ENCODE measurements at places on chromosomes 6 and 20. TPM values are rescaled to one million over a fixed set of nuclear protein-coding genes. Genes with fewer than 3 reads are reported as not detected.
A peak's percentile ranks its signal among the peaks of the same experiment; 100 is the strongest.

- H3K27me3 ChIP-seq = no peaks in the 10 kb centered on the region
- no peak overlapping the region for H3K27ac ChIP-seq
- no peaks in the 10 kb centered on the region for H3K4me1 ChIP-seq
- no peak overlapping the region for H3K4me3 ChIP-seq
- no peak for DNase-seq
Measured at GRCh38 chr6:124520514-124520913, 441.7 kb upstream of the RNF217 start.

DNA sequence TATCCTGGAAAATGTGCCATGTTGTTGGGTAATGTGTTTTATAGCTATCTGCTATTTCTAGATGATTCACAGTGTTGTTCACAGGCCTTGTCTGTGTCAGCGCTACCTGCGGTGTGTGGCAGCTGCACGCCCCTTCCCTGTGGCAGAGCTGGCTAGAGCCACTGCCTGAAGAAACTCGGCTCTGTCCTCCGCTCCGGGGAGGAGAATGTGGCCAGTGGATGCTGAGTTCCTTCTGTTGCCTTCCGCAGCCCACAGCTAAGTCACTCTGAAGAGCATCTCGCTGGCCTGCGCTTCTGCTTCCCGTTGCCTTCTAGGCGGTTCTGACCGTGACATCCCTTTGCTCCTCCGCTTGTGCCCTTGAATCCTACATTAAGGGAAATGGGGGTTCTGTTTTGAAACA lies 135.1 kb downstream of the PLG start:
- no peaks in the 10 kb centered on the region for H3K36me3 ChIP-seq
- H3K27ac ChIP-seq = no peak overlapping the region
- no peak overlapping the region for H3K4me3 ChIP-seq
- DNase-seq = peak; percentile 85
- no peaks in the 10 kb centered on the region for H3K27me3 ChIP-seq
- no peaks in the 10 kb centered on the region for H3K4me1 ChIP-seq

DNA sequence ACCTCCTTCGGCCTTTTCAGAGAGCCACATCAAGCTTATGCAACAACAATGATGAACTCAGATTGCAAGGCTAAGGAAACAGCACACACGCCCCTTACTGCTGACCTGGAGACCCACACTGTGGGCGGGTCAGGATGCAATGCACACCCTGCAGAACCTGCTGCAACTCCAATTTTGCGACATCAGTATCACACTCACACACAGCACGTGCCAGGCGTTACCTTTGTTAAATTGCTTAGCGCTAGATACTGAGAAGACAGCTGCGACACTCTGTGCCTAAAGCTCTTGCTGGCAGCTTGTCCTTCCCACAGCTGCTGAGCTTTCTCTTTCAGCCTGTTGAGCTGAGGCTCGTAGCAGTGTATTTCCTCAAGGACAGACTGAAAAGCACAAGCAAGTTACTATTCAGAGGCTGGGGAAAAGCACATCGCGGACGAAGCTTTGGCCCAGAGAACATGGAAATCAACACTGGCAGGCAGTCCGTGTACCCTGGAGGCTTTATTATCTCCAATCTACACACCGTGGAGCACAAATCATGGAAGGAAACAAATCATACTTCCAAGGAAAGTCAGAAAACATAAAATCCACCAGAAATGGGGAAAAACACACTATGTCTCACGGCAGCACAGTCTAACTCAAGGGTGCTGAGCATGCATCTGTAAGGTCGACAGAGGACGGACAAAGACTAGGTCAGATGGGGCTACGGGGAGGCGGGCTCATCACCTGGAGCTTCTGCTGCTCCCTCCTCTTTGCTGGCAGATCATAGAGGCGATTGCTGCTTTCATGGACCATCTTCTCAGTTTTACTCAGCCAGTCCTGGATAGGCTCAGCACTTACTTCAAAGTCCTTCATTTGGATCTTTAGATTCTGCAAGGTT lies 268.2 kb downstream of the SYNE1 start:
- H3K4me3 ChIP-seq = peak overlapping the region; percentile 2
- H3K4me1 ChIP-seq = peaks cover 10% of the 10 kb centered on the region
- H3K36me3 ChIP-seq = peaks cover 50% of the 10 kb centered on the region

- H3K4me3 ChIP-seq = no peak overlapping the region
- H3K27ac ChIP-seq = no peak overlapping the region
- no peaks in the 10 kb centered on the region for H3K4me1 ChIP-seq
- DNase-seq = no peak
Measured at GRCh38 chr20:51620432-51620831, 77.9 kb upstream of the NFATC2 start.

The OR2H2 gene
- total RNA-seq = not detected

DNA sequence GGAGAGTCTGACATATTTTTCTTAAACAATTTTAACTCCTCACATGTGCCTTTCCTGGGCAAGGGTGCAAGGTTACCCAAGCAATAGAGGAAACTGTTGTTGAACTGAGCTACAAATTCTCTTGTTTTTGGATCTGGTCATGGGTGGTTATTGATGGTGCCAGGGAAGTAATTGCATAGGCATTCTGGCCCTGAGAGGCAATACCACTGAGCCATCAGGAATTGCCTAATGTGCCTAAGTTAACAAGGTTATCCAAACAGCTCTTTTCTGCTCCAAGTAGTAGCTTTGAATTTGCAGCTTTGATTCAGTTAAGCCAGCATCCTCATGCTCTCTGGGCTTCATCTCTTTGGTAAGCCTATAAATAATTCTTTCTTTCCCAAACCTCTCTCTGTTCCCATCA lies 266.0 kb upstream of the BTBD3 start:
- H3K27me3 ChIP-seq = no peaks in the 10 kb centered on the region
- H3K36me3 ChIP-seq = no peaks in the 10 kb centered on the region
- DNase-seq = no peak
- H3K4me3 ChIP-seq = no peak overlapping the region
- no peak overlapping the region for H3K27ac ChIP-seq

The C6orf52 gene
- 1.2 TPM for total RNA-seq

GRCh38 chr6:44842616-44843015 lies 455.1 kb downstream of the CDC5L start:
- no peaks in the 10 kb centered on the region for H3K4me1 ChIP-seq
- no peak overlapping the region for H3K4me3 ChIP-seq
- no peaks in the 10 kb centered on the region for H3K36me3 ChIP-seq
- DNase-seq = no peak
- H3K27me3 ChIP-seq = no peaks in the 10 kb centered on the region

DNA sequence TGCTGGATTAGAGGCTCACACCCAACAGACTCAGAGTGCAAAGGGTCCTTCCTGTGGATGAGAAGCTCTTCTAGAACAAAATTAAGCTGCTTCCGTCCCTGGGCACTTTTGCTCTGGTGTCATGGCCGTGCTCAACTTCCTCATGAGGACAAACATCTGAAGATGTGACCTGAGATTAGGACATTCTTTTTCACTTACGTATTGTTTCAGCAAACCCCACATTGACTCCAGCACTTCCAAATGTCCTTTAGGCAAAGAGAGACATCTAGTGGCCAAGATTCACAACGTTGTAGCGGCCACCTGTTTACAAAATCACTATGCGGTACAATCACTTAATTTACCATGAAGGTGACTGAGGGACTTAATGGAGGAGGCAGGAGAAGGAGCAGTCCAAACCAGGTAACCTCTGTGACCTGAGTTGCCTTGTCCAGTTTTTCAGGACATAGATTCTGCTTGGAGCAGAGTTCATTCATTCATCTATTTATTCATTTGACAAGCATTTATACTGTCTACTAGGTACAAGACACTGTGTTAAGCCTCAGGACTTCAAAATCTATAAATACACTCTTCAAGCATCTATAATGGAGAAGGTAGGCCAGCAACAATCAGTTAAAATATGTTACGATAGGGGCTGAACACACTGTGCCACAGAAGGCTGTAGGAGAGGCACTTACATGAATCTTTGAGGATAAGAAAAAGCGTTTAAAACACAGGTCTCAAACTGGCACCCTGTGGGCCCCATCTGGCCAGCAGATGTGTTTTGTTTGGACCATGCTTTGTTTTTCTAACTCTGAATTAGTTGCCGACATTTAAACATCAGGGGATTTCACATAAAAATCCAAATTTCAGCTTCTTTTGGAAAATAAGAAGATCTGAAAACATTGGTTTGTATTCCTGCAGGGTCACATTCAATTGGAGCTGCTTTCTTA lies 5.6 kb upstream of the ADGRF1 start:
- no peak overlapping the region for H3K27ac ChIP-seq
- no peak for DNase-seq
- H3K4me3 ChIP-seq = no peak overlapping the region

GRCh38 chr6:25278261-25278913 lies 787 bp upstream of the CARMIL1 start:
- H3K4me1 ChIP-seq = peaks cover 32% of the 10 kb centered on the region
- H3K4me3 ChIP-seq = peak overlapping the region; percentile 62
- no peak for DNase-seq
- H3K36me3 ChIP-seq = no peaks in the 10 kb centered on the region

The SESN1 gene
- total RNA-seq = 80.9 TPM

- H3K4me1 ChIP-seq = peaks cover 5% of the 10 kb centered on the region
- no peak overlapping the region for H3K27ac ChIP-seq
- peaks cover 14% of the 10 kb centered on the region for H3K36me3 ChIP-seq
- no peaks in the 10 kb centered on the region for H3K27me3 ChIP-seq
- DNase-seq = no peak
- no peak overlapping the region for H3K4me3 ChIP-seq
Measured at GRCh38 chr20:34639755-34640222, 37.1 kb downstream of the PIGU start.

DNA sequence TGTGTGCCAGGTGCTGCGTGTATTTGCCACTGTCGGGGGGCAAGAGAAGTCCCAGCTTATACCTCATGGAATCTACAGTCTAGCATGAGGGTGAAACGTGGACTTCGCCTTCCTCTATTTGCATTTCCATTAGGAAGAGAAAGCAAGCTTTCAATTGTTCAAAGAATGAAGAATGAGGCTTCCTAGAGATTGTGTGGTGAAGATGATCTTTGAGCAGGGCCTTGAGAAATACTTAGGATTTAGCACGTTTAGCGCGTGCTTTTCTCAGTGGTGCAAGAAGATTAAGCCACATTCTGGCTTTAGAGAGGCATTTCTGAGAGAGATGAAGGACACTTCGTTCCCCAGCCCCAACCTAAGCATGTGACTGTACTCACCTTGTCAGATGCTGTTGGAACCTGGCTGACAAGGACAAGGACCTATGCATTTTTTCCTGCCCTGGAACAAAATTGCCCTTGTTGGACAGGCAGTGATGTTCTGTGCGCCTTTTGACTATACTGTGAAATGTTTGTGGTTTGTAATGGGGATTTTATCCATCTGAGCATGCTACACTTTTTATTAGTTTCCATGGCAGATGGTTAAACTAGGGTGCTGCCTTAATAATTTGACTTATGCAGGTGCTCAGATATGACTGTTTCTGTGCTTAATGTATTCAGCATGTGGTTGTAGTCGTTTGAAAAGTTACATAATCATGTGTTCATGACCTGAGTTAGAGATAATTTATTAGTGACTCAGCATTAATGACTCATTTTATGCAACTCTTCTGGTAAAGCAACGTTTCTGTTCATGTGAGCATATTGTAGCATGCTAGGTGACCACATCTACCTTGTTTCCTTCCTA lies 10.7 kb downstream of the TULP4 start:
- H3K27ac ChIP-seq = no peak overlapping the region
- H3K36me3 ChIP-seq = no peaks in the 10 kb centered on the region
- H3K4me1 ChIP-seq = peaks cover 20% of the 10 kb centered on the region
- H3K27me3 ChIP-seq = no peaks in the 10 kb centered on the region

DNA sequence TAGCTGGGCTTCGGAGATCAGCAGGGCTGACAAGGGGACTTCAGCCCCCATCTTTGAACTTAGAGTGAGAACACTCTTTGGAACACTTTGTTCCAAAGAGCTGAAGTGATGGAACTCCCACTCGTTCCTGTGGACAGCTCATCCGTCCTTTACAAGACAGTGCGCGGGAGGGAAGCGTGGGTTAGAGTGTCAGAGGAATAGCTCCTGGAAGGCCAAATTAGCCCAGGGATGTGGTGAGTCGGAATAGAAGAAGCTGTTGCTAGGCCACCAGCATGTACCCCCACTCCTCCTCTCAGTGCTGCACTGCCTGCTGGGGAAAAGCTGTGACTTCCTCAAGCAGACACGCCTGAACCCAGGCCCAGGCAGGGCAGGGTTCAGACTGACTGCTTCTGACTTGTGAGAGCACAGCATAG lies 1.7 kb downstream of the SDCBP2 start:
- H3K4me3 ChIP-seq = no peak overlapping the region
- H3K27ac ChIP-seq = peak overlapping the region; percentile 93
- DNase-seq = peak; percentile 91
- H3K36me3 ChIP-seq = no peaks in the 10 kb centered on the region
- peaks cover 67% of the 10 kb centered on the region for H3K4me1 ChIP-seq

GRCh38 chr20:63635431-63636141 lies 8.7 kb upstream of the GMEB2 start:
- DNase-seq = no peak
- H3K4me1 ChIP-seq = peaks cover 21% of the 10 kb centered on the region
- H3K4me3 ChIP-seq = no peak overlapping the region
- H3K27me3 ChIP-seq = no peaks in the 10 kb centered on the region

The BPIFB4 gene
- not detected for total RNA-seq

The CTCFL gene
- not detected for total RNA-seq

DNA sequence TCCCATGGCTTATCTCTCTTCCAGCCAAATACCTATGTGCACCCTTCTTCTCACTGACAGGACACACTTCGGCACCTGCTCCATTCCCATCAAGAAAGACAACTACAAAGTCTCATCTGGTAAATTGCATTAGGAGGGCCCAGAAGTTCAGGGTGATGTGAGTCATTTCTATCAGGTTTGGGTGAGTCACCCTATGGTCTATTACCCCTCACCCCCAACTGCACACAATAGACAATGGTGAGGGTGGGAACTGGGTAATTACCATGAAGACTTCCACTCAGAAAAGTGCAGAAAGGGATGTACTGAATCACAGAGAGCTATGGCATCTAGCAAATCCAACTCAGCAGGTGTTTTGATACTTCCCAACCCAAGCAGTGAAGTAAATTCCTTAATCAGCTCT lies 54.8 kb downstream of the OPN5 start:
- H3K27ac ChIP-seq = no peak overlapping the region
- H3K4me3 ChIP-seq = no peak overlapping the region
- H3K27me3 ChIP-seq = no peaks in the 10 kb centered on the region
- no peak for DNase-seq

The TRIM15 gene
- not detected for total RNA-seq

GRCh38 chr6:89047473-89047872 lies 33.1 kb upstream of the PNRC1 start:
- no peak for DNase-seq
- peaks cover 2% of the 10 kb centered on the region for H3K4me1 ChIP-seq
- H3K36me3 ChIP-seq = no peaks in the 10 kb centered on the region
- H3K27ac ChIP-seq = no peak overlapping the region
- no peaks in the 10 kb centered on the region for H3K27me3 ChIP-seq

The CYP39A1 gene
- 7.0 TPM for total RNA-seq

Data from esophagus muscularis mucosa (tissue), 4 donors.